ENCODE measurements at places on chromosomes 5 and 9. TPM values are rescaled to one million over a fixed set of nuclear protein-coding genes. Genes with fewer than 3 reads are reported as not detected.

GRCh38 chr5:132456296-132456986 is 34.1 kb downstream of the IRF1 start:
- DNase-seq, result no peak
- no peak overlapping the region for H3K4me3 ChIP-seq
- H3K4me1 ChIP-seq, result peaks cover 22% of the 10 kb centered on the region
- H3K27me3 ChIP-seq, result no peaks in the 10 kb centered on the region
- H3K27ac ChIP-seq, result peak overlapping the region; percentile 50

DNA sequence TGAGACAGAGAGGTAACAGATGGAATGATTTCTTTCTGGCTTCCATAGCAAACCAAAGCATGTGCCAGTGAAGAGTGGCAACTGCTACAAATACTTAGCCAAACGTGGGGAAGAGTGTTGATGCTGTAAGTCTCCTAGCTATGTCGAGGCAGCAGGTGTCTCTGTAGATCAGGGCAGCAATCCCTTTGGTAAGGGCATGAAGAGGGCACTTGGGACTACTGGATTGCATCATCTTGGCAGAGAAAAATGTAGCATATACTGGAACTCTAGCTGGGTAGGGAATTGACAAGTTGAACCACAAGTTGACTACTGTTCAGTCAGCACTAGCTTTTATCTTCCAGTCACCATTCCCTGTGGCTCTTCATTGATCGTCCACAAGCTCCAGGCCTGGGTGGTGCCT is 75.8 kb downstream of the GHR start:
- H3K27me3 ChIP-seq, result no peaks in the 10 kb centered on the region
- no peak overlapping the region for H3K27ac ChIP-seq
- DNase-seq, result no peak
- no peak overlapping the region for H3K4me3 ChIP-seq

DNA sequence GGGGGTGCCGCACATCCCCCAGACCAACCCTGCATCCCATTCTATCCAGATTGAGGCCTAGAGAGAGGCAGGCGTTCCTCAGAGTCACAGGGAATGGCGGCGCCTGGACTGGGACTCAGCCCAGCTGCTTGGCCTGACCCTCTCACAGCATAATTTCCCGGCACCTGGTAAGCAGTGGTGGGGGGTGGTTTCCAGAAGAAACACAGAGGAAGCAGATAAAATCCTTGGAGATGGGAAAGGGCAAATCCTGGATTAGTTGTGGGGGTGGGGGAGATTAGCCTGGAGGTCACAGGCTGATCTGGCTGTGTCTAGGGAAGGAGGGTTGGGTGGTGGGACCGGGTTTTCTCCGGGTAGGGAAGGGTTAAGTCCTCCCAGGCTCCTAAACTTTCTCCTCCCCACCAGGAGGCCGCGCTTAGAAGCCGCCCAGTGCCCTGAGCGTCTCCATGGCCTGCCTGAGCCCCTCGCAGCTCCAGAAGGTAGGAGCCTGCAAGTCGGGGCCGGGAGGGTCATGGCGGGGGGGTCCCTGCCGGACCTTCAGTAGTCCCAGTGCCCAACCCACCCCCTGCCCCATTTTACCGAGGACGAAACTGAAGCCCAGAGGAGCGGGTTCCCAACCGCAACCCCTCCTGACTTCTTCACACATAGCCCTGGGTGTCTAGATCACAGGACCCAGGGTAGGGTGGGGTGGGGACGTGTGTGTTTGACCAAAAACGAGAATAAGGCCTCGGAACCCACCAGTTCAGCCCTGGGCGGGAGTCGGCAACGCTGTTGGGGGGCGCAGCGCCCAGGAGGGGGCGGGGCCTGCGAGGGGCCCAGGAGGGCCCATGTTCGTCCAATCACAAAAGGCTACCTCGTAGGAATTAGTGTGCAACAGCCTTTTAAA is 1.3 kb downstream of the PHYHD1 start:
- H3K27me3 ChIP-seq, result no peaks in the 10 kb centered on the region
- peak overlapping the region; percentile 62 for H3K4me3 ChIP-seq
- H3K36me3 ChIP-seq, result no peaks in the 10 kb centered on the region

DNA sequence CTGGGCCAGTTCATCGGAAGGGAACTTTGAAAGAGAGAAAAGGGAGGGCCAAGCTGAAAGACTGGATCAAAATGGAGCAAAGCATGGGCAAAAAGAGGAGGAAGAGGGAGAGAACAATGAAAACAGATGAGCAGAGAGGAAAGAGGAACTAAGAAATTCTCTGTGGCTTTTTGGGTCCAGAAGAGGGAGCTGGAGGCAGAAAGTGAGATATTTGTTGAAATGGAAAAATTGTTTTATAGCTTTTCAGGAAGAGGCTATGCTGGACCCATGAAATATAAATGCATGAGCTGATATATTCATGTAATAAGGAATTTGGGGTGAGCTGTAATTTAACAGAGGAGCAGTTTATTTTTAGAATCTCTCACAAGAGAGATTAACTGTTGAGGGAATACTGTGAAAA is 457.3 kb downstream of the DMAC1 start:
- H3K4me1 ChIP-seq, result no peaks in the 10 kb centered on the region
- H3K27me3 ChIP-seq, result no peaks in the 10 kb centered on the region
- no peak overlapping the region for H3K4me3 ChIP-seq
- DNase-seq, result no peak

Gene IFNA13
- polyA plus RNA-seq, result not detected
